ENCODE measurements at places on chromosomes 2 and 18.

- no peak for DNase-seq
Observed at GRCh38 chr2:16203069-16203468, 262.7 kb downstream of the MYCN start.

DNA sequence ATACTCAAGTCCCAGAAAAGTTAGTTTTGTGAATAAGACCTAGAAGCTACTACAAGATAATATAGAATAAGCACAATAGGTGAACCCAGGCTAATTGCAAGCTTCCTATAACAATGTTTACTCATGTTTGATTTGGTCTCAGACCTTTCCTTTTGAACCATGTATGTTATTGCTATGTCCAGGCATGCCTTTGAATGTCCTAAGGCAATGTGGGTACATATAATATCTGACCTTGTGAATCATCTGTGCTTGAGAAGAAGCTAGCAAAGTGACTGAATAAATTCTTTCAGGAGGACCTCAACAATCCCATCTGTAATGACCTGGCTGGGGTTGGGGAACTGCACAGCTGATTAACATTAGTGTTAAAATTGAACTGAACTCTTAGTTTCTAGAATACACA lies 1285.9 kb upstream of the CELF4 start:
- DNase-seq = no peak

DNA sequence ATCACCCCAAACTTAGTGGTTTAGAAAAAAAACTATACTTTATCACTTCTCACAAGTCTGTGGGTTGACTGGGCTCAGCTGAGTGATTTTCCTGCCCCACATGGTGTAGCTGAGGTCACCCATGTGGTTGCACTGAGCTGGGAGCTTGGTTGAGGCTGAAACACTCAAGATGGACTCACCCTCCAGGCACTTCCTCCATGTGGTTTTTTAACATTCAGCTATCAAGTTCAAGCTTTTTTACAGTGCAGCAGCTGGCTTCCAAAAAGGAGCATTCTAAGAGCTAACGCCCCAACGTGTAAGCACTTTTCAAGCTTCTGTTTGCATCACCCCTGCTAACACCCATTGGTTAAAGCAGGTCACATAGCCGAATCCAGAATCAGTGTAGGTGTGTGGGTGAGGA lies 105.9 kb upstream of the CREB1 start:
- DNase-seq = peak; percentile 95

- DNase-seq = no peak
Observed at GRCh38 chr2:123061534-123061933, 963.6 kb upstream of the CNTNAP5 start.

GRCh38 chr2:111042261-111042660 lies 78.5 kb upstream of the BCL2L11 start:
- no peak for DNase-seq

DNA sequence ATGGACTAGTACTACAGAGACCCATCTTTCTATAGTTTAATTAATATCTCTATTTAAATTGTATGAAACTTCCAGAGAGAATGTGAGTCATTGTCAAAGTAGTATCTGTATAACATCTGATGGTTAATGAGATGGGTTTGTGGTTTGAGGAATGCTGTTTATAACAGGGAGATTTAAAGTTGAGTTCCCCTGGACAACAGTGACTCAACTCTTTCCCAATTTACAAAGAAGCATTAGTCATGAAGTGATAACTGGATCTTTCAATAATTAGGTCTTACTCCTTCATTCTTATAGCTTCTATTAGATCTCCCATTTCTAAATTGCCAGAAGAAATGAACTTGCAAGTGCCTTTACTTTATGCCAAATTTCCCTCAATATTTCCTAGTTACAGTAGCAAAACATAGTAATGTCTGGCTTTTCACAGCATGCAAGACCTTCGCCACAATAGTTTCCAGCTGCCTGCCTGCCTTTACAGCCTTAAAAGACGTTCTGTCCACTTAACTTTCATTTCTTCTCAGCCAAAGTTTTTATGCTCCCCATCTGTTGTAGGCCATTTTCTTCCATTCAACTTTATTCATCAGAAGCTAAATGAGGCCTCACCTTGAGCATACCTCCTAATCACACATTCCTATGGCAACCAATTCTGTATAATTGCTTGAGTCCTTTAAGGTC lies 47.7 kb upstream of the WDR75 start:
- DNase-seq = peak; percentile 97

GRCh38 chr2:46123013-46123412 lies 174.2 kb upstream of the EPAS1 start:
- DNase-seq = no peak

DNA sequence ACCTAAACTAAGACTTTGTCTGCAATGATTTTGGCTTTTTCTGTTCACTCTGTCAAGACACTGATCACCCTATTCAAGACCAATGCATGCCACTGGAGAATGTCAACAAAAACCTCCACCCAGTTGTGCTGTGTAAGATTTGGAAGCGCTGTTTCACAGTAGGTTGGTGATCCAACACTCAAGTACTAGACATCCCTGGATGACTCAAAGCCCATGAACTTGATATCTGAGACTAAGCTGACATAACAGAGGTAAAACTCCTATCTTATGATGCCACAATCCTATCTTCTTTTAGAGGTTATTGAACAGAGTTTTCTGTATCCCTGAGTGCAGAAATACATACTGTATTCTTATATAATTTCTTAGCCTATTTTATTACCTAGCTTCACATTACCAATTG lies 251.3 kb upstream of the ETAA1 start:
- DNase-seq = peak; percentile 10

All from fibroblast of upper back skin (primary cell).